ENCODE measurements at places on chromosomes 12 and 14. TPM values are rescaled to one million over a fixed set of nuclear protein-coding genes. Genes with fewer than 3 reads are reported as not detected.

Gene LALBA
- not detected for total RNA-seq

Gene GPR135
- 4.3 TPM for total RNA-seq

Gene KDM2B
- 29.8 TPM for total RNA-seq

Gene ZNF385A
- 1.6 TPM for total RNA-seq

Gene RNASE3
- total RNA-seq = not detected

Gene SLC10A1
- not detected for total RNA-seq

Gene NPAS3
- total RNA-seq = 0.36 TPM

Gene RPS6KL1
- total RNA-seq = 0.09 TPM

Gene TBC1D30
- total RNA-seq = 0.98 TPM

Gene HOMEZ
- 7.5 TPM for total RNA-seq

Gene PTGDR
- 1.8 TPM for total RNA-seq

Measured in fibroblast of the aortic adventitia (primary cell).